ENCODE measurements at places on chromosomes 12 and 14. TPM values are rescaled to one million over a fixed set of nuclear protein-coding genes. Genes with fewer than 3 reads are reported as not detected.

- peaks cover 4% of the 10 kb centered on the region for H3K27me3 ChIP-seq
- H3K36me3 ChIP-seq, result no peaks in the 10 kb centered on the region
Observed at GRCh38 chr12:2151391-2151790, 98.6 kb downstream of the CACNA1C start.

STYX gene
- total RNA-seq, result 11.1 TPM

KLRC1 gene
- total RNA-seq, result not detected

DNA sequence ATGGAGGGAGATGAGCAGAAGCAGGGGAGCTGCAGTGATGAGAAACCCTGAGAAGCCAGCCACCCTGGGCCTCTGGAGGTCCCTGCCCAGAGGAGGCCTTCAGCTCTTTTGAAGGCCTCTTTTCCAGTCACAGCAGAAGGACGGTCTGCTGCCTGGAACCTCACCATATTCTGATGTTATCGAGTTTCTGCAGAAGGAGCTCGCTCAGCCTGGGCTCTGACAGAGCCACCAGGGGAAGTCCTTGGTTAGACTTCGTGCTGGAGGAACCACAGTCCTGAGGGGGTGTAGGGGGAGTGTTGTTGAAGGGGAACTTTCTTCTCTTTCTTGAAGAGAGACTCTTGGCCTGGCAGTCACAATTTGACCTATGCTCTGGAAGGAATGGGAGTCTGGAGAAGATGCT is 25.1 kb upstream of the BATF start:
- H3K27me3 ChIP-seq, result no peaks in the 10 kb centered on the region
- no peaks in the 10 kb centered on the region for H3K36me3 ChIP-seq
- no peak overlapping the region for H3K4me3 ChIP-seq
- H3K4me1 ChIP-seq, result no peaks in the 10 kb centered on the region

MON2 gene
- 26.3 TPM for total RNA-seq

TNFRSF1A gene
- 29.8 TPM for total RNA-seq

PPM1H gene
- 23.0 TPM for total RNA-seq

DNA sequence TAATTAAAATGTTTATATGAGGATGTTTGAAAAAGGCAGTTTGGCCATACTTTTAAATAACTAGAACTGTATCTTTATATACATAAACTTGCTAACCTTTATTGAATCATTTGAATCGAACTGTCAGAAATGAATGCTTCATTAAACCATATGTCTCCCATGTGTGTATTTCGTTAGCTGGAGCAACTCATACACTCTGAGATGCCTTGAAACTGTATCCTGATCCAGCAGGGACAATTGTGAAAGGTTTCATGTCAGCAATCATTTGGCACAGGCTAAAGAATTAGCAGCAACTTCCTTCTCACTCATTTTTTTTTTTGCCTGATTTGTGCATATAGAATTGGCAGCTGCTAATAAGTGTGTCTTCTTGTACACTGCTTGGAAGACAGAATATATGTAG is 109.9 kb downstream of the NAV3 start:
- no peaks in the 10 kb centered on the region for H3K27me3 ChIP-seq
- no peak overlapping the region for H3K4me3 ChIP-seq
- H3K27ac ChIP-seq, result no peak overlapping the region

DNA sequence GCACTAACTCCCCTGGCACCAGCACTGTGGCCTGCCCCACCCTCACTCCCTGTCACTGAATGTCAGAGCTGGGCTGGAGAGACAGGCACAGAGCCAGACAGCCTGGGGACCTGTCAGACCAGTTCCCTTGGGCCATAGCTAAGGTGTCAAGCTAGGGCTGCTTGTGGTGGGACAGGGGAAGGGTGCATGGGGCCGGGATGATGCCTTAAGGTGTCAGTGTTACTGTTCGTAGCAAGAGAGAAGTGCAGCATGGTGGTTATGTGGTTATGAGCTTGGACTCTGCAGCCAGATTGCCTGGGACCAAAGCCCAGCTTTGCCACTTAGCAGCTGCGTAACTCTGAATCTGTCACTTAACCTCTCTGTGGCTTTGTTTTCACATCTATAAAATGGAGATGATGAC is 3.8 kb downstream of the RAPGEF3 start:
- no peaks in the 10 kb centered on the region for H3K36me3 ChIP-seq
- no peak overlapping the region for H3K4me3 ChIP-seq
- H3K27ac ChIP-seq, result no peak overlapping the region
- H3K4me1 ChIP-seq, result peaks cover 14% of the 10 kb centered on the region
- peaks cover 6% of the 10 kb centered on the region for H3K27me3 ChIP-seq

DNA sequence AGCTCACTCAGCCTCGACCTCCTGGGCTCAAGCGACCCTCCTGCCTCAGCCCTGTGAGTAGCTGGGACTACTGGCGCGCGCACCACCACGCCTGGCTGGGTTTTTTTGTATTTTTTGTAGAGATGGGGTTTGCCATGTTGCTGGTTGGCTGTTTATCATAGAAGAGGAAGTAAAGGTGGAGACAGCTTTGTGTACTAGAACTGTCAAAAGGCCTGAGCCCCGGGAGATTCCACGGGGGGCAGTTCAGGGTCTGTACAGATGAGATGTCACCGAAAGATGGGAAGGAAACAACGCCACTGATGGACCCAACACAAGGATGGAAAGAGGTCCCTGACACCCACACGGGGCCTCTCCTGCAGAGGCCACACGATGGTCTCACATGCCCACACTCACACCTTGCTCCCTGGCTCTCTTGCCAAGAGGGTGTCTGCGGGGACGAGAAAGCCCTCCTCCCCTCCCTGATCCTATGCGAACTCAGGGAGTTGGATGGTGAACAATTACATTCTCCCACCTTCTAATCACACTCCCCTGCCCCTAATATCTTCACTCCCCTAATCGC is 66.6 kb downstream of the KDM2B start:
- DNase-seq, result peak; percentile 7
- H3K36me3 ChIP-seq, result no peaks in the 10 kb centered on the region
- H3K27me3 ChIP-seq, result no peaks in the 10 kb centered on the region
- H3K4me1 ChIP-seq, result peaks cover 15% of the 10 kb centered on the region

IL31 gene
- total RNA-seq, result not detected

AMDHD1 gene
- not detected for total RNA-seq

DNA sequence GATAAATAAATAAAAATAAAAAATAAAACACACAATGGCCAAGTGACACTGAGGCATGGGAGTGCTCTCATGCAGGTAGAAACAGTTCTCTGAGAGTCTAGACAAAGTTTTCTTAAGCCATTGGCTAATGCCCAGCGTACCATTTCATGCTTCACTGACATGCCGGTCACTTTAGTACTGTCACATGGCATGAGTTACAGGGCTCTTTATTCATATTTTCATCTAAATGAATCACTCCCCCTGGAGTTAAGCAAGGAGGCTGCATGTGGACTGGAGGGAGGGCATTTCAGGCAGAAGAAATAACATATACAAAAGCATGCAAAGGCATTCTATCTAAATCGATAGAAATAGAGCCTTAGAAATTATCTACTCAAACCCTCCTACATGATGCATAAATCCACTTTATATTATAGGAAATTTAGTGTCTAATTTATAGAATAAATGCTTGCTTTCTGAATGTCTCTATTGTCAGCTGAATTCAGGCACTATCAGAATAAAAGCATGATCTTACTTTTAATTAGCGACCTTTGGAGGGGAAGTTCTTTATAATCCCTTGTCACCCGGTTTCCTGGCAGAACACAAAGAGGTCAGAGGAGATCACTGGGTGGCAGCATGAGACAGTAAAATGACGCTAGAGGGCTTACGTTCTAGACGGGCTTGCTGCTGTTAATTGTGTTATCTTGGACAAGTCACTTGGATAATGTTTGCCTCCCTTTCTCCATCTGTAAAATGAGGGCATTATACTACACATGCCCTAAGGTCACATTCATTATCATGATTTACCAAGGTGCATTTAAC is 17.5 kb downstream of the DYRK4 start:
- H3K36me3 ChIP-seq, result no peaks in the 10 kb centered on the region
- no peak overlapping the region for H3K27ac ChIP-seq
- H3K4me3 ChIP-seq, result no peak overlapping the region
- peak; percentile 31 for DNase-seq
- no peaks in the 10 kb centered on the region for H3K4me1 ChIP-seq
- peaks cover 24% of the 10 kb centered on the region for H3K27me3 ChIP-seq

GRCh38 chr12:129075460-129076208 is 222.4 kb downstream of the GLT1D1 start:
- DNase-seq, result no peak
- no peak overlapping the region for H3K4me3 ChIP-seq
- H3K27ac ChIP-seq, result no peak overlapping the region
- no peaks in the 10 kb centered on the region for H3K36me3 ChIP-seq

- no peak for DNase-seq
- no peaks in the 10 kb centered on the region for H3K4me1 ChIP-seq
- H3K27me3 ChIP-seq, result no peaks in the 10 kb centered on the region
- no peak overlapping the region for H3K27ac ChIP-seq
Observed at GRCh38 chr14:67555518-67556090, 22.5 kb downstream of the PLEKHH1 start.

- no peak overlapping the region for H3K4me3 ChIP-seq
- no peaks in the 10 kb centered on the region for H3K36me3 ChIP-seq
- DNase-seq, result no peak
- H3K27me3 ChIP-seq, result no peaks in the 10 kb centered on the region
- no peaks in the 10 kb centered on the region for H3K4me1 ChIP-seq
Observed at GRCh38 chr14:105910426-105910825, 384.0 kb downstream of the TMEM121 start.

MAPK1IP1L gene
- 76.5 TPM for total RNA-seq

- no peak for DNase-seq
- no peaks in the 10 kb centered on the region for H3K27me3 ChIP-seq
- H3K36me3 ChIP-seq, result no peaks in the 10 kb centered on the region
Observed at GRCh38 chr12:106288494-106289195, 13.9 kb upstream of the TCP11L2 start.

- DNase-seq, result no peak
- no peak overlapping the region for H3K4me3 ChIP-seq
- H3K4me1 ChIP-seq, result no peaks in the 10 kb centered on the region
- H3K27me3 ChIP-seq, result no peaks in the 10 kb centered on the region
- no peak overlapping the region for H3K27ac ChIP-seq
- H3K36me3 ChIP-seq, result no peaks in the 10 kb centered on the region
Observed at GRCh38 chr12:17982556-17982955, 107.4 kb downstream of the RERGL start.

DNA sequence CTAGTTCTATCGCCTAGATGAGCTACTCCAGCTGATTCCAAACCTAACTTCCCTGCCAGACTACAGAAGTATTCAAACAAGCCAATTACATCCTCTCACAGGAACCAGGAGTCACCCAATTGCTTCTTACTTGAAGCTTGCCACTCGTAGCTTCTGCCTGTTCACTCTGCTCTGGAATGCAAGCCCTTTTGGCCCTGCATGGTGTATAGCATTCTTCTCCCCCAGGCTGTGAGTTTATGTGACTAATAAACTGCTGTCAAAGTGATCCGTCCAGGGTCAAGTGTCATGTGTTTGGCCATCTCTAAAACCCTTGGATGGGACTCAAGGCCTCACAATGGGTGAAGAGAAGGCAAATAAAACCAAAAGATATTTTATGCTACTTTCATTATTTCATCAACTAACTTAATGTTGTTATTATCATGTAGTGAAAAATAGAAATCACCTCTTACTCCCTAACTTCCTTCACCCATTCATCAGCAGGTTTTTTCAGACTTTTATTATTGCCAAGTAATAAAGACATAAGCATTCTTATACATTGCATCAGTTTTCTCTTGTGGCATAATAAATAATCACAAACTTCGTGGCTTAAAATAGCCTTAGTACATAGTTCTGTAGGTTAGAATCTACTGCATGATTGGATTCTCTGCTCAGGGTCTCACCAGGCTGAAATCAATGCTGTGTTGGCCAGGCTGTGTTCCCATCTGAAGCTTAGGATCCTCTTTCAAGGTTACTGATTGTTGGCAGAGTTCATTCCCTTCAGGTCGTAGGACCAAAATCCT is 1981.7 kb upstream of the FLRT2 start:
- no peaks in the 10 kb centered on the region for H3K4me1 ChIP-seq
- no peak for DNase-seq
- H3K36me3 ChIP-seq, result no peaks in the 10 kb centered on the region

GRCh38 chr12:11307143-11307542 is 3.1 kb downstream of the PRB4 start:
- no peaks in the 10 kb centered on the region for H3K27me3 ChIP-seq
- no peak overlapping the region for H3K4me3 ChIP-seq
- no peaks in the 10 kb centered on the region for H3K4me1 ChIP-seq
- H3K36me3 ChIP-seq, result no peaks in the 10 kb centered on the region

- no peaks in the 10 kb centered on the region for H3K27me3 ChIP-seq
- H3K4me1 ChIP-seq, result no peaks in the 10 kb centered on the region
Observed at GRCh38 chr14:80926397-80927082, 15.0 kb downstream of the CEP128 start.

DNA sequence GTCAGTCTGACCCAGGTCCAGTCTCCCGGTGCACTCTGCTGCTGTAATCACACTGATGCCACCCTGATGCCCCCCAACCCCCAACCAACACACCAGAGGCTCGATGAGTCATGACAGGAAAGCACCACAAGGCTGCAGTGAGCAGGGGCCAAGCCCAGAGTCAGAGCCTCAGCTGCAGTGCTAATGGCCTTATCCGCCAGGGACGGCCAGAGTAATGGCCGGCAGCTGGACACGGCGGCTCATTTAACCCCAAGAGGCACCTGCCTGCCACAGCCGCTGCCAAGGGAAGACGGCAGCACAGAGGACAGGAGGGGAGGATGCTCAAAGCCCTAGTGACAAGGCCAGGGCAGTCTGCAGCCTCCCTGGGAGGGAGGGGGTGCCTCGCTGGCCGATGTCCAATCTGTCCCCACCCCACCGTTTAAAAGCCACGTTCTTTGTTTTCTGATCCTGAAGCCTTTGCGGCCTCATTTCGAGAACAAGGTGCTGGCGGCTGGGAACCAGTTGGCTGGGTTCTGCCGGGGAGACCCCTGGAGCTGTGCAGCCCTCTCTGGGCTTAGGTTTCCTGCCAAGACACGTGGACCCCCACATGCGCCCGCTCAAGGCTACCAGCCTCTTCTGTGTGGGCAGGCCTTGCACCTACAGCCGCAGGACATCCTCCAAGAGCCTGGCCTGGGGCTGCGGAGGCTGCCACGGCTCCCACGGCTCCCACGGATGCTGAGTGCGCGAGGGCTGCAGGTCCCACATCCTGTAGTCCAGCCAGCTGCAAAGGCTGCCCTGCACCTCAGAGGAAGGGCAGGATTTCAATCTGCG is 13.1 kb downstream of the CCDC85C start:
- H3K4me1 ChIP-seq, result no peaks in the 10 kb centered on the region
- H3K4me3 ChIP-seq, result no peak overlapping the region
- H3K27me3 ChIP-seq, result no peaks in the 10 kb centered on the region
- DNase-seq, result no peak
- H3K27ac ChIP-seq, result no peak overlapping the region

DNA sequence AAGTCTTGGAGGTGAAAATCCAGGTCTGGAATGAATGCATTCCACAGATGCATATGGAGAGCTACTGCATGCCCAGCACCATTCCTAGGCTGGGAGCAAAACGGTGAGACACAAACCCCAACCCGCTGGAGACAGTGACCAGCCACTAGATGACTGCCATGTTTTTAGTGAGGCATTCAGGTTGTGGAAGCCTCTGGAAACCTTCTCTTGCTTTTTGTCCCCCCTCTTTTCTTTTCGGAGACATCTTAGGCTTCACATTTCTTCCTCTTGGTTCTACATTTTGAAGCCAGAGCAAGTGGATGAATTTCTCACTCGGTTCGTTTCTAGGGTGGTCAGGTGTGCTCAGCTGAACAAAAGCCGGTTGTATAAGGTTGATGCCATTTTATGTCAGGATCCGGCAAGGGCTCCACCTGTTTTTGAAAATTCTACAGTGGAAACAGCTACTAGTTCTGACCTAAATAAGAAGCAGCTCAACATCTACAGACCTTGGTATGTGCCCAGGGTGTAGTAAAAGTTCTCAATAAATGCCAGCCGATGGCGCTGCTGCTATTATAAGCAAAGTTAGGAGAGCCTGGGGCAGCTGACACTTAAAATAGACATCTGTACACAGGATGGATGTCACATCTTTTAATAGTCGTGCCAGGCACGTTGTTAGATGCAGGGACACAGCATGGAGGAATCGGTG is 1.8 kb upstream of the ZNF839 start:
- peaks cover 10% of the 10 kb centered on the region for H3K36me3 ChIP-seq
- H3K4me1 ChIP-seq, result peaks cover 27% of the 10 kb centered on the region
- peak overlapping the region; percentile 54 for H3K4me3 ChIP-seq
- peak overlapping the region; percentile 77 for H3K27ac ChIP-seq

Data from K562 (cell line).